Upper lobe of right lung (tissue), 1 donor: ENCODE measurements at places on chromosomes 2 and 18.

- no peak overlapping the region for H3K4me3 ChIP-seq
- DNase-seq: no peak
- H3K4me1 ChIP-seq: no peaks in the 10 kb centered on the region
- no peak overlapping the region for H3K27ac ChIP-seq
- no peaks in the 10 kb centered on the region for H3K27me3 ChIP-seq
- H3K36me3 ChIP-seq: no peaks in the 10 kb centered on the region
Observed at GRCh38 chr2:194925742-194926141, 731.3 kb upstream of the SLC39A10 start.

GRCh38 chr2:67186326-67186725, 210.8 kb upstream of the ETAA1 start:
- no peak overlapping the region for H3K27ac ChIP-seq
- no peaks in the 10 kb centered on the region for H3K36me3 ChIP-seq
- DNase-seq: no peak
- no peaks in the 10 kb centered on the region for H3K27me3 ChIP-seq
- H3K4me1 ChIP-seq: no peaks in the 10 kb centered on the region
- H3K4me3 ChIP-seq: no peak overlapping the region

GRCh38 chr18:62438402-62438801, 84.4 kb upstream of the ZCCHC2 start:
- H3K4me1 ChIP-seq: peaks cover 33% of the 10 kb centered on the region
- DNase-seq: no peak
- no peaks in the 10 kb centered on the region for H3K36me3 ChIP-seq
- peak overlapping the region; percentile 76 for H3K27ac ChIP-seq

DNA sequence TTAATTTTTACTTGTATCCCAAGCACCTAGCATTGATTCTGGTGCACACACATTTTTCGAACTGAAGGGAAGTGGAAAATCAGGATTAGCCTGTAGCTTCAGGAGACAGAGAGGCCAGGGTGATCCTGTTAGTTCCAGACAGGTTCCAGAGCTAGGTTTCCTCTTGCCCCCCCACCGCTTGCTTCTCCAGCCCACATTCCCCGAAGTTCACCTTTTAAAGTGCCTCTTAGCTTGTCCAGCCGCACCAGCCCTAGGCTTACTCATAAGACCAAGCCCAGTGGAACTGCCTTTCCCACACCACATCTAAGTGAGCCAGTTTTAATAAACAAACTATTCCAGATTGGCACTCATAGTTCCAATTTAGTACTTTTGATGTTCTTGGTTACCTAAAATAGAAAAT, 898.6 kb upstream of the KLHL29 start:
- no peaks in the 10 kb centered on the region for H3K27me3 ChIP-seq
- no peaks in the 10 kb centered on the region for H3K4me1 ChIP-seq
- no peak overlapping the region for H3K4me3 ChIP-seq
- no peak for DNase-seq

- no peaks in the 10 kb centered on the region for H3K36me3 ChIP-seq
- no peak overlapping the region for H3K27ac ChIP-seq
- DNase-seq: no peak
- H3K4me3 ChIP-seq: no peak overlapping the region
- H3K27me3 ChIP-seq: no peaks in the 10 kb centered on the region
Observed at GRCh38 chr2:143779021-143779420, 649.8 kb downstream of the ARHGAP15 start.
